ENCODE measurements at places on chromosomes 7 and 10.

DNA sequence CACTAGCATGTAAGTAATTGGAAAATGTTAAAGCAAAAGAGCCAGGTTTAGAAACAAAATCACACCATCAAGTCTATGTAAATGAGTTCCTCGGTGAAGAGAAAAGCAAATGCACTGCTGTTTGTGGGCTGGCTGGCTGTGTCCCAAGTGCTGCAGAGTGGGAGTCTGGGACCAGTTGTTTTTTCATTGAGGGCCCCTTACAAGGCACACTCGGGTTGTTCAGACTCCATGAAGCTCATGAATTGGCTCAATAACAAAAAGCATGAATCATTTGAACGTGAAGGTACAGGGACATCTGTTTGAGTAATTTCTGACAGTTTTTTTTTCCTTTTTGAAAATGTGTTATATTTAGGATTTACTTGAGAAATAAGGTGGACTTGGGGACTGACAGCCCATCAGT lies 28.0 kb downstream of the GRK5 start:
- peak; percentile 1 for DNase-seq

DNA sequence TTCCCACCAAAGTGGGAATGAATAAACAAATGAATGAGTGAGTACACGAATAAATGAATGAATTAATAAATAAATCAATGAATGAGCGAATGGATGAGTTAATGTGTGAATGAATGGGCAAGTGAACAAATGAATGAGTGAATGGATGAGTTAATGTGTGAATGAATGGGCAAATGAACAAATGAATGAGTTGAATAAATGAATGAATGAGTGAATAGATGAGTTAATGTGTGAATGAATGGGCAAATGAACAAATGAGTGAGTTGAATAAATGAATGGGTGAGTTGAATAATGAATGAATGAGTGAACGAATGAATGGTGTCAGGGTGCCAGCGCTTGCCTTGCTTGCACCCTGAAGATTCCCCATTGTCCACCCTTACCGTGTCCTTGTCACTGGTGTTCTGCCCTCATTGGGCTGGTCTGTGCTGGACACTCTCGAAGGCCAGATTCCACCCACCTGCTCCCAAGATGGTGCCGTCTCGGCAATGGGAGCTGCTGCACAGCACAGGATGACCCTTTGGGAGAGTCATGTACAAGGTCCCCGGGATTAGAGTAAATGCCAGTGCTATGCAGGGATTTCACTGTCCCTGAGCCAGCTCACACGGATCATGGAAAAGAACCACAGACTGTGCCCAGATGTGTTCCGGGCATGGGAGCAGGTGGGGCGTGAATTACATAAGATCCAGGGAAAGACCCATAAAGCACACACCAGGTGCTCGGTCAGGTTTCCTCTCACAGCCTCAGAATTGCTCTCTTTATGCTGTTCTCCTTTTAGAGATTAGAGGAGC lies 83.2 kb downstream of the CAMK1D start:
- peak; percentile 57 for DNase-seq

GRCh38 chr7:105130580-105130979 lies 116.6 kb downstream of the KMT2E start:
- DNase-seq, result no peak

GRCh38 chr10:42428534-42428933 lies 209.8 kb downstream of the ZNF33B start:
- DNase-seq, result no peak

- DNase-seq, result peak; percentile 6
These were observed 21.7 kb downstream of the CCM2 start for GRCh38 chr7:45021604-45022296.

DNA sequence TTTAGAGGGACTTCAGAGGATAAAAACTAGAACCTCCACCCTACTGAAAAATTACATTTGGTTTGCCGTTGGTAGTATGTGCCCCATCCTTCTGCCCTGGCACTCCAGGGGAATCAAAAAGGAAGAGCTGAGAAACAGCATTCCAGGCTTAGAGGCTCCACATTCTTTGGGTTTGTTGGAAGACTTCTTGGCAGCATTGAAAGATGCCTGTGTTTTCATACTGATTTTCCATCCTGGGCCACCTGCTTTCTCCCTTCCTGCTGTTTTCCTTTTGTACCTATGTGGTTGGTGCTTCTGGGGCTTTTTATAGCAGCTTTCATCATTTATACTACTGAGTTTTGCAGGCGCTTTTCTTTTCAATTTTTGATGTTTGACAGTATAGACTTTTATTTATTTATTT lies 61.7 kb downstream of the AUTS2 start:
- no peak for DNase-seq

- no peak for DNase-seq
These were observed 142.8 kb downstream of the ADK start for GRCh38 chr10:74293686-74294371.

DNA sequence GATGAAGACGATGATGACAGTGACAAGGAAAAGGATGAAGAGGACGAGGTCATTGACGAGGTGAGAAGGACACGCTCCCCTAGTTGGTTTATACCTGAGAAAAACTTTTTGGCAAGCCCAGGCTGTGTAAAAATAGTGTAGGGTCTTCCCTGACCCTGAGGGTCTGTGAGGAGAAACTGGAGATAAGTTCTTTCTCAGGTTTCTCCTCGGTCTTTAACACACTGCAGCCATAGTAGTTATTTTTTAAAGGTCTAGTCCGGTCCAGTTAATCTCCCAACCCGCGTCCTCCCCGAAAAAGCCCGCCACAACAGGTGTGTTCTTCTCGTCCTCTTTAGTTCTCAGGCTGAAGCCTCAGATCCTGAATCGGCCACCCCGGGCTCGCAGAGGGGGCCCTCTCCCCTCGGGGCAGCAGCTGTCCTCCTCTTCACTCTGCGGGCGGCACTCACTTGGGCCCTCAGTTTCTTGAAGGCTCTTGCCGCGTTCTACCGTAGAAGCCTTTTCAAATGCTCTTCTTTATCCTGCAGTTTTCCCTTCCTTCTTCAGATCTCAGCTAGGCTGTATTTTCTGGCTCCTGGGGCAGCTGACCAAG lies 411 bp downstream of the BCCIP start:
- no peak for DNase-seq

- no peak for DNase-seq
These were observed 24.0 kb upstream of the NPS start for GRCh38 chr10:127524908-127525665.

GRCh38 chr10:106711313-106711906 lies 453.1 kb downstream of the SORCS1 start:
- DNase-seq, result no peak

- no peak for DNase-seq
These were observed 110.6 kb upstream of the ASAH2 start for GRCh38 chr10:50361946-50362345.

DNA sequence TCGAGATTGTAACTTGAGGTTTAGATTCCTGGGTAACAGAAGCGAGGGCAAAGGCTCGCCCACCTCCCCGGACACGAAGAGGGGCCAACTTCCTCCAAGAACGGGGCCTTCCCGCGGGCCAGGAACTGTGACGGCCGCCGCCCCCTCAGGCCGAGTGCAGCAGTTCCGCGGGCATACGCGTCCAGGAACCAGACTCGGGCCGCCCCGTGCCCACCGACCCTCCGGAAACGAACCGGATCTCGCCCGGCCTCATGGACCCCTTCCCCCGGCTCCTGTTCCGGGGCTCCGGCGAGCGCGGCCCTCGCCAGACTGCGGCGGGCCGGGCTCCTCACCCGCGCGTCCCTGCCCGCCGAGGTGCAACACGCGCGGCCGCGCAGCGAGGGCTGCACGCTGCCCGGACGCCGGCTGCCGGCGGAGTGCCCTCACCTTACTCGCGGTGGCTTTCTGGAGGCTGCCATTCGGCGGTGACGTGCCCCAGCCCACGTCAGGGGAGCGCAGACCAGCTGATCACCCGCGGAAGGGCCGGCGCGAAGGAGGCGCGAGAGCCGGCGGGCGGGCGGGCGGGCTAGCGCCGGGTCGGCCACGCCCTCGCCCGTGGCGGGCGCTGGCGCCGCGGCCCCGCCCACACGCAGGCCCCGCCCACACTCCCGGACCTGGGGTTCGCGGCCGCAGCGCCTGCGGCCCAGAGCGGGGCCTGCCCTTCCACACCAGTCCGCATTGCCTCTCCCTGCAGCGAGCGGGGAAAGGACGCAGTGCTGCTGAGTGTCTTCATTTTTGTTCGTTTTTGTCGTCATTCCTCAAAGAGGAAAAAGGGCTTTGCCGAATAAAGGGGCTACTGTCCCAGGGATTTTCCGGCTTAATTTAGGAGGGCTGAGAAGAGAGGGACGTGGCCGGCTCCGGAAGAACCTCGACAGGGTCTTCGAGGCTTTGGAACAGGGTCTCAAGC lies at the start of gene XPNPEP1:
Gene XPNPEP1 (minus strand): TSS at position 536 of the 946 bp plus-strand sequence. CDS start 78 bp downstream, at position 458.
- peak; percentile 30 for DNase-seq

- DNase-seq, result no peak
These were observed 458.4 kb downstream of the DNAJB6 start for GRCh38 chr7:157795199-157795598.

- no peak for DNase-seq
These were observed 14.5 kb downstream of the CARD11 start for GRCh38 chr7:3029138-3029537.

GRCh38 chr10:98196985-98197384 lies 62.5 kb downstream of the R3HCC1L start:
- no peak for DNase-seq

- DNase-seq, result no peak
These were observed 166.2 kb downstream of the SNX10 start for GRCh38 chr7:26457696-26458327.

DNA sequence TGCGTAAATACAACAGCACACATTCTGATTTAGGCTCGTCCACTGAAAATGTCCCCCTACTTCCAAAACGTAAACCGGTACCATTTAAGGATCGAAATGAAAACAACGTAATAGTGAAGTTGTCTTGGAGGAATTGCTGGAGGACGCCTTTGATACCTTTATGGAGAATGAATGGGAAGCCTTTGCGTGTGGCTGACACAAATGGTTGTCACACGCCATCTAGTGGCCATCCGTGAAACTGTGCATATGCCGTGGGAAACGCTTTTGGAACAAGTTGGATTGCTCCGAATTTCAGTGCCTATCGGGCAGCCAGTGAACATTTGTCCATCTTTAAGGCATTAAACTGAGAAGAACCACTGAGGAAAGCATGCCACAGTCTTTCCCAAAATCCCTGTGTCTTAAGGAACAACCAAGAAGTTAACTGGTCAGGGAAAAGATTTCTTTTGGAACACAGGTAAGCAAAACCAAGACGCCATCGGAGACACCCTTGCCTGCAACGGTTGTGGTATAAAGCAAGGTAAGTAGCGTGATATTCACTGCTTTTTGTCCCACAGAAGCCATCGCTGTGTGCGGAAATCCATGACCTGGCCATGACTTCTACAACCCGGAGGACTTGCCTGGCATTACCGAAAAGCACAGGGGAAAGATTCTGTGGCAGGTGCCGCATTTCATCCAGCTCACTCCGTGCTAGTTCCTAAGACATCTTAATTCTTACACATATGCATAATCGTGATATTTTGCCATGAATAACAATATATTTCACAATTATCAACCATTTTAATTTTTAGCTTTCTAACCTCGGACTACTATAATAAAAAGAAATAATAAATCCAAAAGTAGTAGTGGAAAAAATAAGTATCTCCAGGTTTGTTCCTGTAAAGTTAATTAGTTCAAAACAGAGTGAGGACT lies 100.6 kb downstream of the FAM204A start:
- peak; percentile 23 for DNase-seq

GRCh38 chr10:47311193-47311931 lies 10.9 kb upstream of the GDF2 start:
- no peak for DNase-seq

DNA sequence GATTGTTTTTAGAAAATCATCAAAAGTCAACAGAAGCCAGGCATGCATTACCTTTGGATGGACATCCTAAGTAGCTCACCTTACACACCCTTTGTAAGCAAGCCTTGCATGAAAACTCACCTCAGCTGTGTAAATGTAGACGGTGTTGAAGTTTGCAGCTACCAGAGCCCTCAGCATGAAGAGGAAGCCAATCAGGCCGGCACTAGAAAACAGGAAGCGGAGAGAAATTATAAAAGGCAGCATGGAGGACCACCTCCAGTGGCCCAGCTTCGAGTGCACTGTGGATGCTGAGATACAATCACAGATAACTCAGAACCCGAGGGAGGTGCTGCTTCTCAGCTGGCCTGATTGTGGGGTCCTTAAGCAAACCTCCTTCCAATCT lies 75.3 kb downstream of the SVOPL start:
- no peak for DNase-seq

DNA sequence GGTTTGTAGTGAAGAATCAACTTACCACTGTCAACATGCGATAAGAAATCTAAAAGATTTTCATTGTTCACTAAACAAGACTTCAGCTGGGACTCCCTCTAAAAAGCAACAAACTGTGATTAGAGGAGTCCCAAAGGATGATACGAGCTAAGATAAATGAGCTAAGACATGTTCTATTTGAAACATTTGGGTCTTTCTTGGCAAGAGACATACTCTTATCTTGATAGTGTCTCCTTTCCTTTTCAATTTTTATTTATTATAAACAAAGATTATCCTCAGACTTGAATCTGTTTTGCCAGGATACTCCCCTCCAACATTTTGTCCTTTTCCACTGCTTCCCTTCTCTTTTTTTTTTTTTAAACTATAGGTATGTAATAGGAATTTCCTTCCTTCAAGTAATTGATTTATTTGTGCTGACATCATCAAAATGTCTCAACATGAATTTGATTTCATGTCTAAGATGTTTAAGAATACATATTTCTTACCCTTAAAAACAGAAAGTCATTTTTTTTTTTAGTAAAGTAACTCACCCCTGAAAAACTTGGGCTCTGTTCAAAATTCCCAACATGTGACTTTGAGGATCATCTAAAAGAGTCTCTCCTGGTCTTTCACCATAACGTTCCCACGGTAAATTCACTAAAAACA lies 158.4 kb upstream of the NRP1 start:
- no peak for DNase-seq

GRCh38 chr7:133931053-133931452 lies 196.1 kb upstream of the LRGUK start:
- no peak for DNase-seq

DNA sequence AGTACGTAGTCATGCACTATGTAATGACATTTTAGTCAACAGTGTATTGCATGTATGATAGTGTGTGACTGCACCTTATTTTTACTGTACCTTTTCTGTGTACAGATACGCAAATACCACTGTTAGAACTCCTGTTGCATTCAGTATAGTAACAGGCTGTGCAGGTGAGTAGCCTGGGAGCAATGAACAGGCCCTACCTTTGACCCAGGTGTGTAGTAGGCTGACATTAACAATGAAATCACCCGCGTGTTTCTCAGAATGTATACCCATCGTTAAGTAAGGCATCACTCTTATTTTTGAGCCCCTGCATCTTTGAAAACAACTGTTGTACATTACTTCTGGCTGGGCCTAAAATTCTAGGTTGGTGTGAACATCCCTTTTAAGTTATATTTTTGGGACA lies 41.6 kb downstream of the DAGLB start:
- no peak for DNase-seq
